PC-9 (cell line): ENCODE measurements at places on chromosomes 3 and 15.

GRCh38 chr15:47334805-47335535 is 382.3 kb upstream of the SEMA6D start:
- DNase-seq = no peak

GRCh38 chr3:184296616-184297015 is 2.4 kb upstream of the PSMD2 start:
- DNase-seq = no peak

DNA sequence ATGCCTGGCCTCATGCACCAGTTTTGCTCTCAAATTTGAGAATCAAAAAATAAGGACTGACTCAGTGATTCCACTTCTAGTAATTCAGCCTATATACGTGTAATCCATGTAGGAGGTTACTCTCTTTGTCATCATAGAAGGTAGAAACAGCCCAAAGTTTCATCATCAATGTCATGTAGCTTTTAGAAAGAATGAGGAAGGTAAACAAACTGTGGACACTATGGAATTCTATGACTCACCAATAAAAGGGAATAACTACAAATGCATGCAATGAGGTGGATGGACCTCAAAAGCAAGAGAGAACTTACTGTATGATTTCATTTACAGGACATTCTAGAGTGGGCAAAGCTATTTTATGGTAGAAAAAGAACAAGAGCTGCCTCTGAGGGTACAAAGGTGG is 93.2 kb upstream of the LRIG1 start:
- no peak for DNase-seq

DNA sequence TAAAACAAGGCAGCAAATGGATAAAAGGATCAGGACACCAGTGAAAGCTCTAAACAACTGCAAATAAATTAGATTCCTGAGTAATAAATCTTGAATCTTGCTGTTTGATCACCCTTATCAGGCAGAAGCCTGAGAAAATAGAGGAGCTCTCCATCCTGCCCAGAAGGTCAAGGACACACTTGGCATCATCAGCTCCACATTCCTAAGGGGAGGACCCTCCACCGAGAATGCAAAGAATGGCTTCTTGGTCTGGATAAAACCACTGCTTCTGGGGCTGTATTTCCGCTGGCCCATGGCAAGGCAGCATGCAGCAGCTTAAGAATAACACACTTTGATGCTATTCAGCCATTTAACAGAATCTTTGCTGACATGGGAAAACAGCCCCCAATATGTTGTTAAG is 108.9 kb upstream of the TSC22D2 start:
- DNase-seq = no peak

- no peak for DNase-seq
Measured at GRCh38 chr3:99863588-99863987, 45.9 kb downstream of the CMSS1 start.

DNA sequence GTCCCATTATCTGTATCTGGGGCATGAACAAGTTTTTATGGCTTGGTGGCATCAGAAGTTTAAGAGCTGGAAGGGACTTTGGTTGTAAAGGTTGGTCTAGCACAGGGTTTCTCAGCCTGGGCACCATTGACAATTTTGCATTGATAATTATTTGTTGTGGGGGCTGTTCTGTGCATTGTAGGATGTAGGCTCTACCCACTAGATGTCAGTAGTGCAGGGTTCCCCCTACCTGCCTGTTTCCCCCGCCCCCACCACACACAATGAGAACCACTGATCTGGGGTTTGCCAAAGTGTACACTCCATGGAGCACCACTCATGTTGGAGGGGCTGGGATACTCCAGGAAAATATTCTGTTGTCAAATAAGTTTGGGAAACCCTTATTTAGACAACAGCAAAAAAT is 42.7 kb downstream of the PLCL2 start:
- DNase-seq = no peak
